ENCODE measurements at places on chromosomes 5 and 9. TPM values are rescaled to one million over a fixed set of nuclear protein-coding genes. Genes with fewer than 3 reads are reported as not detected.
A peak's percentile ranks its signal among the peaks of the same experiment; 100 is the strongest.

DNA sequence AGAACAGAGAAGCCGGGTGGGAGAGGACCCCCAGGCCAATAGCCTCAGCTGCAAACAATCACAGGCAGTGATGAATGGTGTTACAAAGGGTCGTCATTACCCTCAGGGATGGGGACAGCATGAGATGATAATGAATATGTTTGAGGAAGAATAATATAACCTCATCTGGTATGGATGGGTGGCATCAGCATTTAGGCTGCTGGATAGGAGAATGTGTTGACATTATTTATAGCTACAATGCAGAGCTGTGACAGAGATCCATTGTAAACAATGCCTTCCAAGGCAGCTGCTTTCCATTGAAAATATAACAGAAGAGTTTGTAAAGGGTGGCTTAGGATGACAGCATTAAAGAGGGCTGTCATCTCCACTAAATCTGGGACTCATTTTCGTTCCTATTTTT, 365.5 kb downstream of the KCNN2 start:
- no peaks in the 10 kb centered on the region for H3K27me3 ChIP-seq
- H3K4me1 ChIP-seq: no peaks in the 10 kb centered on the region
- H3K27ac ChIP-seq: no peak overlapping the region
- DNase-seq: no peak
- H3K4me3 ChIP-seq: no peak overlapping the region

- H3K4me3 ChIP-seq: no peak overlapping the region
- peak; percentile 49 for DNase-seq
- peaks cover 6% of the 10 kb centered on the region for H3K4me1 ChIP-seq
- H3K36me3 ChIP-seq: no peaks in the 10 kb centered on the region
- H3K27me3 ChIP-seq: no peaks in the 10 kb centered on the region
- H3K27ac ChIP-seq: no peak overlapping the region
These were observed 41.9 kb upstream of the AGXT2 start for GRCh38 chr5:35089334-35090314.

Gene GPRIN1
- 0.11 TPM for total RNA-seq

DNA sequence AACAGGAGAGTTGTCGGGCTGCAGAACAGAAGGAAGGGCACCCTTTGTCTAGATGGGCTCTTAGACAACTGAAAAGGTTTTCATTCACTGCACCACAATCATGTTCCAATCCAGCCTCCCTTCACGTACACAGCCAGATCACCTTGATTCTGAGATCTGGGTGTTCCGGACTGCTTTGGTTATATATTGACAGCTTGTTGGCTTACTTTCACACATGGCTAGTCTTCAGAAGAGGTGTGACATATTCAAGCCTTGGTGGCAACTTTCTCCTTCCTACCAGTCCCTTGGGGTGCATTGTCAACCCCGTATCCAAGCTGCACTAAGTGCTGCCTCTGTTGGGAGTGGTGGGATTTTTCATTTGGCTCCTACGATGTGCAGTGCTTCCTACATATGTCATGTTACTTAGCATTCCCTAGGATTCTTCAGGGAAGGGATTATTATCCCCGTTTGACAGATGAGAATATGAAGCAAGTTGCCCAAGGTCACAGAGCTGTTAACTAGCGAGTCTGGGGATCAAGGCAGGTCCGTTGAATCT, 100.6 kb downstream of the LIFR start:
- no peaks in the 10 kb centered on the region for H3K4me1 ChIP-seq
- H3K27me3 ChIP-seq: no peaks in the 10 kb centered on the region
- H3K27ac ChIP-seq: no peak overlapping the region
- no peak overlapping the region for H3K4me3 ChIP-seq

All from ovary (tissue), 10 donors.